T-cell (primary cell): ENCODE measurements at places on chromosomes 13 and 19. TPM values are rescaled to one million over a fixed set of nuclear protein-coding genes. Genes with fewer than 3 reads are reported as not detected.
A peak's percentile ranks its signal among the peaks of the same experiment; 100 is the strongest.

LRFN3 gene
- 10.9 TPM for total RNA-seq

CBY2 gene
- total RNA-seq = 0.22 TPM

COX6B2 gene
- 0.51 TPM for total RNA-seq

LYL1 gene
- 18.6 TPM for total RNA-seq

ELANE gene
- not detected for total RNA-seq

MUC16 gene
- total RNA-seq = 0.16 TPM

PRODH2 gene
- total RNA-seq = not detected

GRCh38 chr13:111122056-111122455 lies 6.9 kb downstream of the ARHGEF7 start:
- DNase-seq = no peak

GRCh38 chr13:25085125-25085742 lies 10.7 kb upstream of the PABPC3 start:
- no peak for DNase-seq

DNA sequence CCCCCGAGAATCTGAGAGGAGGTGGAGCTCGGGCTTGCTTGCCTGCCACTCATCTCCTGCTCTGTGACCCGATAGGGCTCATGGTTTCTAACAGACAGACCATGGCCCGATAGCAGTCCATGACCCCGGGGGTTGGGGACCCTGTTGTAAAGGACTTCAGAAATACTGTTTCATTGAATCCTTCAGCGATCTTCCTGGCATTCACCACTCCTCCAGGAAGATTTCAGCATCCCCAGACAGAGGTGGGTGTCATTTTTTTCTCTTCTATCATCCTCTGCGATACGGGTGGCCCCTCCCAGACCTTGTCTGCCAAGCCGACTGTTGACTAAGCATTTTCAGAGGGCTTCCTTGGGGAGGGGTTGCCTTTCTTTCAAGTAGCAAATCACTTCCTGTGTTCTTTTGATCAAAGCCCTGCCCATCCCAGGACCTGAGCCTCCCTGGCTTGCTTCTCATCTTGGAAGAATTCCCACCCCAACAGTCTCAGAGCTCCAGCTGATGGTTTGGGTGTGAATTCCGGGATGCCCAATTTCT lies 1.7 kb downstream of the MYO1F start:
- peak; percentile 64 for DNase-seq

- peak; percentile 48 for DNase-seq
Measured at GRCh38 chr19:52343548-52343947, 7.5 kb downstream of the ZNF610 start.

- no peak for DNase-seq
Measured at GRCh38 chr13:75832812-75833211, 196.7 kb downstream of the LMO7 start.

GRCh38 chr19:5012688-5013457 lies 44.0 kb downstream of the KDM4B start:
- DNase-seq = no peak

GRCh38 chr19:53671663-53672062 lies 39.9 kb downstream of the DPRX start:
- DNase-seq = no peak

- no peak for DNase-seq
Measured at GRCh38 chr19:5571777-5572176, 4.0 kb upstream of the TINCR start.

DNA sequence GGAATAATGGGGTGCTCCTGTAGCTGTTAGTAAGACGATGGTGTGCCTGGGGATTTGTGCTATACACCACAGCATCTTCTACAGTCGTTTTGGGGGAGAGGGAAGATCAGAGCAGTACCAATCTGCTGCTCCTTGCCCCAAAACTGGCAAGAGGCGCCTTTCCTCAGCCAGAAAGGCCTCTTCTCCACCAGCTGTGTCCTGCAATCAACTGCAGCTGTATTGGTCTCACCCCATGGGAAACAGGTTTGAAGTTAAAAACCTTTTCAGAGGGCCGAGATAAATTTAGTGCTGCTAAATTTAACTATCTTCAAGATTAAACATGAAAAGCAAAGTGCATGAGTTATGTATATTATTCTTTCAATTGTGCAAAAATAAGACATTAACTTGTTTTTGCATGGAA lies 1.2 kb upstream of the RNASEH2B start:
- DNase-seq = no peak

DNA sequence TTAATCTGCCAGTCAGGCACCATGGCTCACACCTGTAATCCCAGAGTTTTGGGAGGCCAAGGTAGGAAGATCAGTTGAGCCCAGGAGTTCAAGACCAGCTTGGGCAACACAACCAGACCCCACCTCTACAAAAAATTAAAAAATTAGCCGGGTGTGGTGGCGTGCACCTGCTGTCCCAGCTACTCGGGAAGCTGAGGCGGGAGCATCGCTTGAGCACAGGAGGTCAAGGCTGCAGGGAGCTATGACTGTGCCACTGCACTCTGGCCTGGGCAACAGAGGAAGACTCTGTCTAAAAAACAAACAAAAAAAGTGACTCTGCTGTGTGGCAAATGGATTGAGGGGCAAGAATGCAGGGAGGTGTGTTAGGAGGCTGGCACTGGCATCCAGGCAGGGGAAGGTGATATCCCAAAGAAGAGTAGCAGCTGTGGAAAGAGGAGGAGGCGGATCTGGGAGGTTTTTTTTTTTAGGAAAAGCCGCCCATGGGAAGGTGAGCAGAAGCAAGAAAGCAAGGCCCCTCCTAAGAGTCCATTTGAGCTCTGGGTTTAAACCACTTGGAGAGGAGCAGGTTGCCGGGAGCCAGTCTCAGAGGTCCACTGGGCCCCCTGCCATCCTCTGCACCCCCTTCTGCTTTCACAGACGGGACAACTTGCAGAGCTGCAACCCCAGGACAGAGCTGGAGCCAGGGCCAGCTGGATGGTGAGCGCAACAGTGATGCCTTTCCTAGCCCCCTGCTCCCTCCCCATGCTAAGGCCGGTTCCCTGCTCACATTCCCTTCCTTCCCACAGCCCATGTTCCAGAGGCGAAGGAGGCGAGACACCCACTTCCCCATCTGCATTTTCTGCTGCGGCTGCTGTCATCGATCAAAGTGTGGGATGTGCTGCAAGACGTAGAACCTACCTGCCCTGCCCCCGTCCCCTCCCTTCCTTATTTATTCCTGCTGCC lies 2.1 kb downstream of the HAMP start:
- DNase-seq = no peak

GRCh38 chr13:112877539-112877938 lies 91.5 kb upstream of the MCF2L start:
- no peak for DNase-seq

GRCh38 chr19:1423436-1424191 lies 14.6 kb upstream of the RPS15 start:
- DNase-seq = no peak

DNA sequence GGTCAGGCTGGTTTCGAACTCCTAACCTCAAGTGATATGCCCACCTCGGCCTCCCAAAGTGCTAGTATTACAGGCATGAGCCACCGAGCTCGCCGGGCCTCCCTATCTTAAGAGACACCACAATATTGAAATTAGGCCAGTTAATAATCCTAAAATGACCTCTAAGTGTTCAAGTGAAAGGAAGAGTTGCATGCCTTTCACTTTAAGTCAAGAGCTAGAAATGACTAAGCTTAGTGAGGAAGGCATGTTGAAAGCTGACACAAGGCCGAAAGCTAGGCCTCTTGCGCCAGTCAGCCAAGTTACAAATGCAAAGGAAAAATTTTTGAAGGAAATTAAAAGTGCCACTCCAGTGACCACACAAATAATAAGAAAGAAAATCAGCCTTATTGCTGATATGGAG lies 144.5 kb upstream of the FNDC3A start:
- DNase-seq = no peak

DNA sequence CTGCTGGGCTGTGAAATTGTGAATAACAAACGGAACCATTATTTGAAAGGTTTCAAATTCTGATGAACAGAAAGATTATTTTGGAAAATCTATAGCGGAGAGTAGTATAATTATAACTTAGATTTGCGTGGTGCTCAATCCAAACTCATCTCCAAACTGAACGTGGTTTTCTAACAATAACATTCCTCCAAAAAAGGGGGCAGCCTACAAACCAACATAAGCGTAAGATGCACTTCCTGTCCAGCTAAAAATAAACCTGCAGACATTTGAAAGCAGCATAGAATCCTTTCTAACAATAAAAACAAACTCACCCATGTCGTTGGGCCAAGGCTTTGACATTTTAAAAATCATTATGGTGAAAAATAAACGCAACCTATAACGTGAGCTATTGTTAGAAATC lies 178.4 kb downstream of the COL4A1 start:
- no peak for DNase-seq

GRCh38 chr13:43878892-43879754 lies at the start of gene CCDC122:
CCDC122 (minus strand) TSS chr13:43879740; CDS start chr13:43869376, 10,364 bp downstream.
- peak; percentile 86 for DNase-seq

DNA sequence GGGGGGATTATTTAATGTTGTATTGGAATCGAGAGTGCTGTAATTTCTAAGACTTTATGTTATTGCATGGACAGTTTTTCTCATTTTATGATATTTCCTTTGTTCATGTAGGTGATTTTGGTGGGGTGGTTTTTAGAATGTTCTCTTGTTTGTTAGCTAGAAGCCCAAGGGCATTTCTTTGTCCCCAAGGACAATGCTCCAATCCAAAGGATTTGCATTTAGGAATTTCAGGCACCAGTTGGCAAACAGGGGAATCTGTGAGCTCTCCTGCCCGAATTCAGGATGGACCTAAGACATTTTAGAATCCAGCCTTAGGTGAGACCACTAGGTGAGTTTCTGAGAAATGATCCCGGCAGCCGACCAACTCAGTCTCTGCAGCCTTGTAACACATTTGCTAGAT lies 324.9 kb downstream of the KCNRG start:
- no peak for DNase-seq

GRCh38 chr13:110232756-110233155 lies 74.2 kb downstream of the COL4A1 start:
- DNase-seq = no peak

DNA sequence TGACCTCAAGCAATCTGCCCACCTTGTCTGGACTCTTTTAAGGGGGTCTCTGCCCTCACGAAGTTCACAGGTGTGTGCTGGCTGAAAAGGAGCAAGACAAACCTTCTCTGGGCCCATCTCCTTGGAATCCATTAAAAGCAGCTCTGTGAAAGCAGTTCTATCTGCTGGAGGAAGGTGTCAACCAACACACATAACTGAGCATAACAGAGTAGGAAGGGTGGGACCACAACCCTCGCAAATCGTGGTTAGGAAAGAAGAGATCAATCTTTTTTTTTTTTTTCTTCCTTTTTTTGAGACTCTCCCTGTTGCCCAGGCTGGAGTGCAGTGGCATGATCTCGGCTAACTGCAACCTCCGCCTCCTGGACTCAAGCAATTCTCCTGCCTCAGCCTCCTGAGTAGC lies 1.4 kb downstream of the SUGP2 start:
- DNase-seq = no peak

DNA sequence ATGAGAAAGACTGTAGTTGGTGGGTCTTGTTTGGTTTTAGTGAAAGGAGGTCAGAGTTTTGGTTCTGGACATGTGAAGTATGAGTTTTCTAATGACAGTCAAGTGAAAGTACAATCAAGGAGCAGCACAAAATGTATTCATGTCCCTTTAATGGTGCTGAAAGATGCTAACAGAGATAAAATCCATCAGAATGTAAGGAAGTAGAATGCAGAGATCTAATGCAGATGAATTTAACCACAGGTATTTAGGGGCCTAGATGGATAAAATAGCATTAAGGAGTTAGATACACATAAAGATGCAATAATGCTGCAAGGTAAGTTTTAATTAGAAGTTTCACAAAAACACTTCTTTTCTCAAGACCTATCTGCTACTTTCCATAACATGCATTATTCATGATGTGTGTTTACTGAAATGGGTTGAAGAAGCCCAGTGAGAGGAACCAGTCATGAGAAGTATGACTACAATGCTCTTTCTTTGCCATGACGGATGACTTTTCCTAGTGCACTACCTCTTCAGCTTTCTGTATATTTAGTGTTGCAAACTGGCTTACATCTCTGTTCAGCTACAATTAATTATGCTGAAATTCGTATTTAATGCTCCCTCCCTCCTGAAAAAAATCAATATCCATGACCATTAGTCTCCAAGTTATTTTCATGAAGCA lies 222.9 kb upstream of the HTR2A start:
- DNase-seq = no peak

DNA sequence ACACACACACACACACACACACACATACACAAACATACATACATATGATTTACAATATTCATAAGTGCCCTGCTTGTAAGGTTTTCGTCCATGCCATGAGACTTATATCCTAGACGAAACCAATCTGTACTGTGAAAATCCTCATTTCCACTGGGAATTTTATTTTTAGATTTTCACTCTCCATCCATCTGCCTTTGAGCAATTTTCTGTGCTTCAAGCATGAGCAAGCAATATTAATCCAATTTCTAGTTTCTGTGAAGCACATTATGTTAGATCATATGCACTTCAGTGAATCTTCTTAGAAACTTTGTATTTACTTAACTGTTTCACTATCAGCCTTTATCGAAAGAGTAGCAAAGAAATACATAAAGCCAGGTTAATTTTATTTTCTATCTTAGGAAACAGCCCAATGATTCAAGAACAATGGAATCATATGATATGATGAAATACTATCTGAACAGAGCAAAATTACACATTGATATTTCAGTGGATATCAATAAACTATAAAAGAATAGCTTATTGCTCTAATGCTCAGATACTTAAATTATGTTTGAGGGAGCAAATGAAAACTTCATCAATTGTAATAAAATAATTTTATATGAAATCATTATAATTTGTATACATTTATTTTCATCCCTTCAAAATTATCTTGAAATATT lies 1100.7 kb upstream of the MIR17HG start:
- no peak for DNase-seq
